ENCODE measurements at places on chromosomes 5 and 9. TPM values are rescaled to one million over a fixed set of nuclear protein-coding genes. Genes with fewer than 3 reads are reported as not detected.
A peak's percentile ranks its signal among the peaks of the same experiment; 100 is the strongest.

PCDHB2 gene
- total RNA-seq: not detected

ABCA1 gene
- 19.5 TPM for total RNA-seq

TAF1L gene
- total RNA-seq: 0.05 TPM

ITGA2 gene
- 0.79 TPM for total RNA-seq

SHROOM1 gene
- total RNA-seq: 2.1 TPM

STPG3 gene
- total RNA-seq: not detected

GRCh38 chr5:140221697-140222223 lies 46.8 kb downstream of the CYSTM1 start:
- no peak for DNase-seq

DNA sequence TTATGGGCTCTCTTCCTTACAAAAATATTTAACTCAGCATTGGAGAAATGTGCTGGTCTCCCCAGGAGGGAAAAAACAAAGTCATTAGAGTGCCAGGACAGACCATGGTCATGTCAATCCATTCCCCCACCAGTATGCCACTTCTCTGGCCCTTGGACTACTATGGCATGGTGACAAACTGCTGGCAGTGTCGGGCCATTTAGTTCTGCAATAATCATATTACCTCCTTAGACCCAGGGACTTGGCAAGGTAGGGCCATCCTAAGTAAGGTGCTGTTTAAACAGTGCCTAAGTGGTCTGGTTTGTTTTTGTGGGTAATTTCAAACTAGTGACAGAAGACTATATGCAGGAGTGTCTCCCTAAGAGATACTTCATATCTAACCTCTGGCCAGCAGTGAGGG lies 177.8 kb upstream of the STK32A start:
- no peak for DNase-seq

- no peak for DNase-seq
These were observed 25.2 kb downstream of the GIN1 start for GRCh38 chr5:103094737-103095136.

DNA sequence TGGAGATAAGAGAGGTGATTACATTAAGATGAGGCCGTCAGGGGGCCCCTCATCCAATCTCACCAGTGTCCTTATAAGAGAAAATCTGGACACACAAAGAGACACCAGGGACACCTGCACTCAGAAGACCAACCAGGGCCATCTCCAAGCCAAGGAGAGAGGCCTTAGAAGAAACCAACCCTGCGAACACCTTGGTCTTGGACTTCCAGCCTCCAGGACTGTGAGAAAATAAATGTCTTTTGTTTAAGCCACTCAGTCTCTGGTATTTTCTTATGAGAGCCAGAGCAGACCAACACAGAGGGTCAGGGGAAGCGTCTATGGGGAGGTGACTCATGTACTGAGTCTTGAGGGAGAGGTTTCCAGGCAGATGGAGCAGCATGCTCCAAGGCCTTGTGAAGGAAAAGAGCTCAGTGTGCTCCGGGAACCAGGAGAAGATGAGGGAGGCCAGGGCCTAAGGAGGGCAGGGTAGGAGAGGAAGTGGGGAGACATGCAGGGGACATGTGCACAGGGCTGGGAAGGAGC lies 5.4 kb downstream of the PHYKPL start:
- DNase-seq: no peak

GRCh38 chr9:5549658-5550650 lies 39.6 kb downstream of the PDCD1LG2 start:
- DNase-seq: no peak

DNA sequence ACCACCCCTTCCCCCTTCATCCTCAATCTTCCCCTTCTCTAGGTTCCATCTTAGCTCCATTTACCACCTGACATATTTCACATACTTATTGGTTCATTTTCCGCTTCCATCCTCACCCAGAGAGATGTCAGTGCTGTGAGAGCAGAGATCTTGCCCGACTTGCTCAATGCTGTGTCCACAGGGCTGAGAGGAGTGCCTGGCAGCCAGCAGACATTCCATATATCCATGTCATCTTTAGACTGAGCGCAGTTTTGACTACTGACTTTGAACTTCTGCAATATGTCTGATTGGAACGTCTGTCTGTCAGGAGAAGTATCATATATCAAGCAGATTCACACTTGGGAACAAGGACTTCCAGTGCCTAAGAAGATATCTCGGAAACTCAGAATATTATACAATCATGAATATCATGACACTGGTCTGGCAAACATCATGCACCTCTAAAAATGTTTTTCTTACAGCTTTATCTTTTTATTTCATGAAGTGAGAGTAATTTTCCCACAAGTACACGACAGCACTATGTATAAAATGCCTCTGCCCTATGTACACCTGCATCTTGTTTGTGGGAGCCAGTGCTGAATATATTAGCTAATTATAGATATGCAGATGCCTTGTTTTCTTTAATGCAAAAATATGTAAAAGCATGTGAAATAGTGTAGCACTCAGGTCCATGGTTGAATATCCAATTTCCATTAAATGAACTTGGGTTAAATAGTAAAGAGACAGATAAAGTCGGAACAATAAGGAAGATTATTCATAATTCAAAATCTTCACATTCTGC lies 454.0 kb upstream of the DAP start:
- no peak for DNase-seq

DNA sequence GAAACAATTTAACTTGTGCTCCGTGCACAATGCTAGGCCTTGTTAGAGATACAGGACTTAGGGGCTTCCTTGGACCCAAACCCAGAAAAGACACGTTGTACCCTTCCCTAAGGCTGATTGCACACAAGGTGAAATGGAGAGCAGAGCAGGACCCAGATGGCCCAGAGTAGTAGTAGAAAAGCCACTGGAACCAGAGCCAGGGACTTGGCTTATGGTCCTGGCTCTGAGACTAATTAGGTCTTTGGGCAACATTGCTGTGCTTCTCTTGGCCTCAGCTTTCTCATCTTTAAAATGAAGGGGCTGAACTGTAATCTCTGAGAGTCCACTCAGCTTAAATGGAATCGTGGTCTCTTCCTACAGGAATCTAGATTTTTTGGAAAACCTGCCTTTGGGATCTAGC lies 42.3 kb downstream of the EBF1 start:
- no peak for DNase-seq

DNA sequence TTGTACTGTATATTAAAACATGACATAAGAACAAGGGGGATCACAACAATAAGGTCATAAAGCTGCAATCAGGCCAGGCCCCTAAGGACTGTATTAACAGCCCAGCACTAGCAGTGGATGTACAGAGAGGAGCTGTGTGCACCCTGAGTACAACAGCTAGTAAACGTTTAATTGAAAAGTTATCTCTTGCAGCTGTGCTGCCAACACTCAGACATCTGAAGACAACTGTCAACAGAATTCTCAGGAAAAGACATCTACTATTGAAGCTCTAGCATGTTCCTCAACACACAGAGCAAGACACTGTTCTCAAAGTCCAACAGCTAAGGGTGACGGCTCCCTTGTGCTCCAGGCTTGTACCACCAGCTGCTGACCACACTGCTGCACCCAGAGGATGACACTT lies 199.6 kb downstream of the DCP2 start:
- DNase-seq: no peak

DNA sequence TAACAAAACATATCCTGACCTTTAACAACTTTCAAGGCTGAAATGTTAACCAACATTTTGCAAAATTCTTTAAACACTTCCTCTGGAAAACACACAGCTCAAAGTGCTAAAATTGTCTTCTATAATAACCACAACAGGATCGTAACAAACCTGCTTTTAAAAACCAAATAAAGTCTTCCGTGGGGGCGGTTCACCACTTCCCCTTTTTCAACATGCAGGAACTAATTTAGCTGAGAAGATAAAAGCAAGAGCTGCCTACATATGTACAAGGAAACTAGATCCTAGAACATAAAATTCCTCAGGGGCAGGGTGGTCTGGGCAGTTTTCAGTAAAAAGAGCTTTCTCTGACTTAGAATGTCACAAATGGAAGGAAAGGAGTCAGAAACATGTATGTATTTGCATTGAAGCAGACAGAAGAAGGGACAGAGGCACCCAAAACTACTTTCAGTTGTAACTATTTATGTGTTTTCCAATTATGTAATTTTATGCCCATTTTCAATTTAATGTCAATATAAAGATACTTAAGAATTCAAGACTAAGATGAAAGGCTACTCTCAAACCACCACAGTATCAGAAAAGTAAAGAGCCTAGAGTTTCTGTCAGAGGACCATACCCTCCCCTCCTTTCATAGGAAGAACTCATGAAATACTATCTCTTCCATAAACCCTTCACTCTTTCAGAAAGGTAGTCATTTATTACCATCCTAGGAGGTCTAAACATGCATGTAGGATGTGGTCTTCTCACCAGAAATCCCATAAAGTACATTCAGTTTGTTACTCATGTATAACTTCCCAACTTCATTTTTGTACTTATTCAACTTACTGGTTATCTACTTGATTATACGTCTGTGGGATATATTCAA lies 185.9 kb upstream of the RASA1 start:
- peak; percentile 19 for DNase-seq

DNA sequence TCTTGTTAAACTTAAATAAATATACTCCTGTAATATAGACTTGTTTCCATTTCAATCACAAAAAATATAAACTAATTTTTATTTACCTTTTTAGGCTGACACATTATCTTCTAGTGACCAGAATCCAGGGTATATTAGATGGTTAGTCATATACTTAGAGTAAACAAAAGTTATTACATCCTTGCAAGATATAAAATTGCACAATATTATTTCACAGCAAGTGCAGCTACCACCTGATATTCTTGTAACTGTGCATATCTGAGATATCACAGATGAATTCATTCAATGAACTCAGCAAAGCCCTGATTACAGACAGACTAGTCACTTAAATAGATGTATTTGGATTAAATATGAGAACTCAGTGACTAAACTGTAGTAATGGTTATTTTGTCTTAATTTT lies 25.6 kb upstream of the ARRDC3 start:
- DNase-seq: no peak

DNA sequence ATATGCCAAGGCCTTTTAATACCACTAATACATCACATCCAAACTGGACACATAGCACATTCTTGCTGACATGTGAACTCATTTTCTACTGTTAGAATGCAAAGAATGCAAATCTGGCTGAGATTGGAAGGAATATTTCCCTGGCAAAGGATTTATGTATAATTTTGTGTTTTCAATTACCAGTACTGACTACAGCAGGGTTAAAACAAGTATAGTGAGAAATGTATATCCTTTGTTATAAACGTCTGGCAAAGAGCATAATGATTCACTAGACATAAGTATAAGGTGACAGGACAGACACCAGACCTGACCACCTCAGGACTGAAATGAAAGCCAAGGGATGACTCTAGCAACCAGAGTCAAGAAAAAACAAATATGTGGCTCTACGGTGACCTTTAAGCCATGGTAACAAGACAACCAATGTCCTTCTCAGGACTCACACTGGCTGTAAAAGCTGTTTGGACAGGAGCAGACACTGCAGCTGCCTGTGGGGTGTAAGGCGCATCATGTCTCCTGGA lies 95.0 kb downstream of the MRPS27 start:
- no peak for DNase-seq

- no peak for DNase-seq
These were observed 166.1 kb downstream of the MED10 start for GRCh38 chr5:6212244-6212643.
